T47D (cell line): ENCODE measurements at places on chromosomes 12 and 14.

DNA sequence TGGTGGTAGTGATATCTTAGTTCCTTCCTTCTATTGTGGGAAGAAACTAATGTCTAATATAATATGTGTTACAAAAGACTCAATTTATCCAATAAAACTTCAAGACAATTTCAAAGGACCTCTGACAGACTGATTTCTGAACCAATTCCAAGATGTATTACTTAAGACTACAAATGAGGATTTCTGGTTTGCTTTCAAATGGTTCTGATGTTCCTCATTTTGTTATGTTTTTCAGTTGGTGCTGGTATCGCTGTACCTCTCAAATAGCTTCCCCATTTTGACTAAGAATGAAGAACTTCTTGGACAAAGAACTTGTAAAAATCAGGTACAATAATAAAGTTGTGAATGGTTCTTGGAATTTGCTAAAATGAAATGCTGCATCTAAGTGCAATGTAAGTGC, 19.4 kb upstream of the MBIP start:
- no peak for DNase-seq

GRCh38 chr12:62658910-62659309, 192.3 kb downstream of the MON2 start:
- DNase-seq = no peak

DNA sequence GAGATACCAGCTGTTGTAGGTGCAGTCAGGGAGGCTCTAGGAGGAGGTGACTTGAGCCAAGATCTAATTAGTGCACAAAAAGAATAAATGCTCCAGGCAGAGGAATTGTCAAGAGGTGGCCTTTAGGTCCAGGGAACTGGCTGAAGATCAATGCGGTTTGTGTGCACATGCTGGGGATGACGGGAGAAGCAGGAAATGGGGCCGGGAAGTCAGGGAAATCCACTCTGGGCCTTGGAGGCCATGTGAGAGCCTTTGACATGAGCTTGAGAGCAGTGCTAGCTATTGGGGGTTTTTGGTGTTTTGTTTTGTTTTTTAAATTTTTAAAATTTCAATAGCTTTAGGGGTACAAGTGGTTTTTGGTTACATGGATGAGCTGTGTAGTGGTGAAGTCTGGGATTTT, 67.4 kb downstream of the MVK start:
- no peak for DNase-seq

DNA sequence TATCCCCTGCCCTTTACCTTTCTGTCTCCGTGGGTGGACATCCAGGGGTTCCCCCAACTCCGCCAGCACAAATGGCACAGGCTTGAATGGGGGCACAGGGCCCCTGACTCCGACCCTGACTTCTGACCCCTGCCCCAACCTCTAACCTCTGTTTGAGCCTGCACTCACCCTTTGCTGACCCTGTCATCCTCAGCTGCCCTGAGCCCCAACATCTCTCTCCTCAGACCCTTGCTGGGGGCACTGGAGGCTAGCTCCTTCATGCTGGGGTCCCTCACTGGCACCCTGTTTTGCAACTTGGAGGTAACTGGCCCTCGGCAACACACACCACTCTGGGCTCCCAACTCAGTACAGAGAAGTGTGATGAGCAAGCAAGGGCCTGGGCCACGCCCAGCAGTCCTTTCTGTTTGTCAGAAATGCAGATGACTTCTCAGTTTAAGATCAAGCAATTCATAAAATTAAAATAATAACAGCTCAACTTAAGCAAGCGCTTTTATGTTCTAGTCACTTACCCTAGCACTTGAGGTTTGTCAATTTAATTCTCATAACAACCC, 2.1 kb downstream of the IFI27 start:
- DNase-seq = no peak

- peak; percentile 28 for DNase-seq
Measured at GRCh38 chr12:70609739-70610491, 27.3 kb downstream of the PTPRB start.

- no peak for DNase-seq
Measured at GRCh38 chr12:85092814-85093370, 56.7 kb downstream of the LRRIQ1 start.

GRCh38 chr14:77037215-77037937, 8.9 kb upstream of the IRF2BPL start:
- DNase-seq = no peak

DNA sequence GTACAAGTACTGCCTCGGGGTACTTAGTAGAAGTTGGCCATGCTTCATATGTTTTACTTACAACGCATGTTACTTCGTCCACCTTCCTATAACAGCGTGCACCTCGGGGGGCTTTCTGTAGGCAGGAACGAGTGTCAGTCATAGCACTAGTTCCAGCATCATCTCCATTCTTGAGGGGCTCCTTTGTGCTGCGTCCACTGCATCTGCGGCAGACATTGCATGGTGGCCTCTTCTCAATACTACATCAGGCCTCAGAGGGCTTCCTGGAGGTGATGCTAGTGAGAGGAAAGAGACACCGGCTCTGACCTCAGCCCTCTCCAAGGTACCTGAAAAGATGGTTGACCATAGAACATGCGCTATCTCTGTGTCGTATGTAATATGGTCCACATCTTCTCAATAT, 121.2 kb upstream of the RTL1 start:
- DNase-seq = no peak

- no peak for DNase-seq
Measured at GRCh38 chr14:53549956-53550355, 396.8 kb upstream of the DDHD1 start.

GRCh38 chr12:98909746-98910145, 264.7 kb downstream of the APAF1 start:
- no peak for DNase-seq

GRCh38 chr12:130838284-130838950, 633 bp downstream of the STX2 start:
- DNase-seq = peak; percentile 32

DNA sequence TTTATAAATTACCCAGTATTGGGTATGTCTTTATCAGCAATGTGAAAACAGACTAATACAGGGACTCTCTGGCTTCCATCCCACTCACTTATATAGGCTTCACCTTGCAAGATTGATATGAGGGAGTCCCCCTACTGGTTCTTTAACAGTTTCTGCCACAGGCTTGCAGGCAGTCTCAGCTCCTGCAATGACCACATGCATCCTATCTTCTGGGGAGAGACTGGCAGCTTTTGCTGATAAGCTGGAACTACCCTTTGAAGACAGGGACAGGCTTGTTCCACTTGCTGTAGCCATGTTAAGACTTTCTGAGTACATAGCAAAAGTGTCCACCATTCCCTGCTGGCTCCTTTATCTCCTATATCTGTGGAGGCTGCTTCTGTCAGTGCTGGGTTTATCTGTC, 531.7 kb upstream of the FLRT2 start:
- no peak for DNase-seq

DNA sequence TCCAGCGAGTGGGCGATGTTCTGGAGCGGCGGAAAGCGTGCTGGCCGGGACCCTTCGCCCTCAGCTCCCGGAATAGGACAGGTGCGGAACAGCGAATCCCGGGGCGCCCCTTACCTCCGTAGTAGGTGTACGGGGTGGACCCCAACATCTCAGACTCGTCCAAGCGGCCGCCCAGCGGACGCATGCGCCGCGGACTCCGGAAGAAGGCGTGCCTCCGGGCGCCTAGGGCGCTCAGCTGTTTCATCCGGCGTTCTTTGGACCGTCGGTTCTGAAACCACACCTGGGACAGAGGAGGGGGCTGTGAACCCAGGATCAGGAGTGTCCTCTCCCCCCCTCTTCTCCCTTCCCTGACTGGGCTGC, 4.5 kb downstream of the LHX5 start:
- DNase-seq = no peak

- DNase-seq = no peak
Measured at GRCh38 chr14:24815543-24815942, 181.6 kb upstream of the GZMB start.

GRCh38 chr12:96606644-96607043, 117.3 kb downstream of the CFAP54 start:
- DNase-seq = no peak

- no peak for DNase-seq
Measured at GRCh38 chr14:103392572-103392971, 7.4 kb downstream of the MARK3 start.

GRCh38 chr14:63908667-63909264, 56.0 kb downstream of the SYNE2 start:
- no peak for DNase-seq

GRCh38 chr12:69515394-69515930, 45.3 kb downstream of the FRS2 start:
- no peak for DNase-seq

DNA sequence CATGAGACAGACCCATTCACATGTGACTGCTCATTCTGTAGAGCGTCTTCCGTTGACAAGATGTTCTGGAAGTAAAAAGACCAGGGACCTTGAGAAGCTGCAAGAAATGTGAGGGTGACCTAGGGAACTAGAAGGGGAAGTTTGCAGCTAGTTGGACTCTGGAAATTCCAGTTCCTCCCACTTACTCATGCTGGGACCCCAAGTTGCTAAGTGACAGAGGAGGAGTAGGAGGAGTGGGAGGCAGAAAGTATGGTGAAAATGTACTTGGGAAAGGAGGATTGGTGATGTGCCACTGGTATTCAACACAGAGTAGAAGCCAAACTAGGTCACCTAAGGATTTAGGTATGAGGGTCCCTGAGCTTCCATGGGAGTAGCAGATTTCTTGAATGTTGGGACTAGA, 132.4 kb downstream of the KCNA5 start:
- no peak for DNase-seq

DNA sequence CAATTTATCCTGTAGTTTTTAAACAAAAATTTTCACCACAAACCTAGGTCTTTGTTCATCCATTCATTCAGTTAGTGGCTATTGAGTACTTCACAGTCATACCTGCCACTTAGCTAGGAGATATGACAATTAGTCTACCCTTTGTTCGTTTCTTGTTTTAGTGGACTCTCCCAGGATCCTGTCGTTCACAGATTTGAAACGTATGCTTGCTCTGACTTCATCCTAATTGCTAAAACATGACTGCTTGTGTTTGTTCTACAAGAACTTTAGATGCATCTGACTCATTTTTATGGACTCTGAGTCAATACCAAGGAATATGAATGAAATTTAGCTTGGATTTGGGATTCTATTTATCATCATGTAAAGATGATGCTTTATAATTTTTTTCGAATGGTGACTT, 69.5 kb downstream of the TBC1D30 start:
- no peak for DNase-seq

- peak; percentile 35 for DNase-seq
Measured at GRCh38 chr12:54220092-54220557, 31.3 kb upstream of the SMUG1 start.

- DNase-seq = no peak
Measured at GRCh38 chr14:30312214-30312613, 246.7 kb upstream of the G2E3 start.

DNA sequence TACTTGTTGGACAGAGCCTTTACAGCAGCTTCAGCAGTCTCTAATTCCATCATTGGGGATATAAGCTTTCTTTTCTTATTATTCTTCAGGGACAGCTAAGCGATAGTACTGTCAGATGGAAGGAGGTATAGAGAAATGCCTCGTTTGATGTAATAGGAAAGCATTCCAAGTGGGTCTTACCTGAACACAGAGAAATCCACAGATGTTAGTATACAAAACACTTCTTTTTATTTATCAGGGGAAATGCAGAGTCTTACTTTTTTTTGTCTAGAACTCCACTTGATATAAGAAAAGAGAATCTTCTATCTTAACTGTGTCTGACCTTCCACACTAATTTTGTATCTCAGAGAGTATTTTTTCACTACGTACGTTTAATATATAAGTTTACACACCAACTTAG, 1.9 kb downstream of the SYT1 start:
- DNase-seq = no peak

DNA sequence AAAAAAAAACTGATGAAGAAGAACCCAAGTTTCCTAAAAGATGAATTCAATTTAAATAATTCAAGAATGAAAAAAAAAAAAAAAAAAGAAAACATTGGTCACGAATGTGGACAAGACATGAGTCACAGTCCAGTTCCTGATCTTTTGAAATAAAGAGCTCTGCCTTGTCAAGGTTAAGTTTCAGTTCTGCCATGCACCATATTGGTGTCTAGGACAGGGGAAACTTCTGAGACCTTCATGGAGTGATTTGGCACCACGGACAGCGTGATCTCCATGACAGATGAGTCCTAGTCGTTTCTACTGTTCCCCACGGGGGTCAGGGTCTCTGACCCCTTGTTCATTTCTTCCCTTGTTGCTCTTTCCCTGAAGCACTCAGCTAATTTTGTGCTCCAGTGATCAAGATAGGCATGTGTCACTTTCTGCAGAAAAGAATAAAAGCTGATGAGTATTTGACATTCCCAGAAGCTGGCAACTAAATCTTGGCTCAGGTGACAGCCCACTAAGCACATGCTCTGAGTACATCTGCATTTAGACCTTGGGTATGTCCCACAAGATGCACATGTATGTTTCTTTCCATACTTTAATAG, 1159.7 kb downstream of the BCL11B start:
- DNase-seq = no peak

- DNase-seq = no peak
Measured at GRCh38 chr14:88026890-88027289, 22.0 kb downstream of the GPR65 start.

DNA sequence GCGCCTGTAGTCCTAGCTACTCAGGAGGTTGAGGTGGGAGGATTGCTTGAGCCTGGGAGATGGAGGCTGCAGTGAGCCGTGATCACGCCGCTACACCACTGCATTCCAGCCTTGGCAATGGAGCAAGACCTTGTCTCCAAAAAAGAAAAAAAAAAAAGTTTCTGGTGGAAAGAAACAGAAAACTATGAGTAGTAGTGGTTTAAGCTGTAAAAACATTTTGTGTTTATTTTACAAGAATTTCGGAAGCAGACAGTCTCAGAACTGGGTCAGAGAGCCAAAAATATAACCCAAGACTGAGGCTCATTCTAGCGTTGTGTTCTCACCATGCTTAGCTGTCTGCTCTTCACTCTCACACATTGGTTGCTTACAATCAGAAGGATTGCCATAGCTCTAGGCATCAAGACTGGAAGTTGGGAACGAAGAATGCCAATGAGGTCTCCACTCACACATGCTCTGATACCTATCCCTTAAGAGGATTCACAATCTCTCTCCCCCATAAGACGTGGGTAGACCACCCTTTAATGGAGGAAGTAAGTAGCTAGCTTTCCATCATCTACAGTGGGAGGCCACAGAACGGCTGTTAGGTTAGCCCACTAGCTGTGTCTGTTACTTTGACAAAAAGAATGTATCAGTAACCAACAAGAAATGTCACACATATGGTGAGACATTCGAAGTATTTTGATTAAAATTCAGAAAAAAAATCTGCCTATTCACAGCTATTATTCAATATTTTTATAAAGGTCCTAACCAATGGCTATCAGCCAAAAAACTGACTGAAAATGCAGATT, 117.6 kb upstream of the RASSF8 start:
- no peak for DNase-seq
